ENCODE measurements at places on chromosomes 1 and 21.
A peak's percentile ranks its signal among the peaks of the same experiment; 100 is the strongest.

DNA sequence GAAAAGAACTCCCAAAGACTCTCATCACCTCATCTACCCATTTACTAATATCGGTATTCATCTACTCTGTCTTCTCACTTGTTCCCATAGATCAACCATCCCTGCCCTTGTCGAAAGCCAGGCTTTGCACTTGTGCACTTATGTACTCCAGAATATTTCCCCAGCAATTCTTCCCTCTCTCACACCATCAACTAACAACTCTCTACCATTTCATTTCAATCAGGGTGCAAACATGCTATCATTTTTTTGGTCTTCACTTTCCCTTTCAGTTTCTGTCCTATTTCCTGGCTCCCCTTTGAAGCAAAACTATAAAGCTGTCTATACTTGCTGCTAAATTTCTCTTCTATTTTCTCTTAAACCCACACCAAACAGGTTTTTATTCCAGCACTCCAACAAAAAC, 6.7 kb downstream of the C1orf105 start:
- no peak for DNase-seq

GRCh38 chr1:55427606-55428005, 212.4 kb upstream of the USP24 start:
- no peak for DNase-seq

- DNase-seq, result no peak
These were observed 40.5 kb downstream of the NEK7 start for GRCh38 chr1:198197285-198197684.

- DNase-seq, result no peak
These were observed 40.6 kb upstream of the DUSP10 start for GRCh38 chr1:221782477-221782876.

- DNase-seq, result peak; percentile 62
These were observed 44.9 kb upstream of the CYP2J2 start for GRCh38 chr1:59971464-59971911.

DNA sequence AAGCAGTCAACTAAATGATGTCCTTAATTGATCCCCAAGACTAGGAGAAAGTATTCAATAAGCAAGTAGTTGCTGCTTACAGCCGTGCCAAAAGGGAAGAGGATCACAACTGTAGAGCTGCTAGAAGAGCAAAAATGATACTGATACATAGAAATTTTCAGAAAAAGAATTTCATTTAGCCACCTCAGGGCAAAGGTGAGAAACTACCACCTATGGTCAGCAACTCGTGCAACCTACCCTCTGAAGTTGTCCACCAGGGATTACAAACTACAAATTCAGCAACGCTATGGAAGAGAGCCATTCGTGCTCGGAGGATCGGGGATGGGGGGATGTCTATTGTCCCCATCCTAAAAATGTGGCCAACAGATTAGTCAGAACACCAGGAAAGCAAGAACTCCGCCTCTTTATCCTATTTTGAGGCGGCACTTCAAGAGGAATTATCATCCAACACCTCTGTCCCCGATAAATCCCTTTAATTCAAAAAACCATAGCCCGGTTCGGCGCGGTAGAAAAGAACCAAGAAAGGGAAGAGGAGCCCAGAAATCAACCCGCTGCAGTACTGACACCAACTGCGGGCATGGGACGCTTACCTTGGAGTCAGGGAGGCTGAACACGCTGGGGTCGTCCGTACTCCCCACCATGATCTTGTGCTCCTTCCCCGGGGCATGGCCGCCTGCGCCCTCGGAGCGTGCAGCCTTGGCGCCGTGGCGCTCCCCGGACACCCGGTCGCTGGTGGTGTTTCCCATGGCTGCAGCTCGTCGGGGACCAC, 687 bp downstream of the PRKAB2 start:
- DNase-seq, result no peak

GRCh38 chr1:199399996-199400724, 627.4 kb upstream of the NR5A2 start:
- no peak for DNase-seq

DNA sequence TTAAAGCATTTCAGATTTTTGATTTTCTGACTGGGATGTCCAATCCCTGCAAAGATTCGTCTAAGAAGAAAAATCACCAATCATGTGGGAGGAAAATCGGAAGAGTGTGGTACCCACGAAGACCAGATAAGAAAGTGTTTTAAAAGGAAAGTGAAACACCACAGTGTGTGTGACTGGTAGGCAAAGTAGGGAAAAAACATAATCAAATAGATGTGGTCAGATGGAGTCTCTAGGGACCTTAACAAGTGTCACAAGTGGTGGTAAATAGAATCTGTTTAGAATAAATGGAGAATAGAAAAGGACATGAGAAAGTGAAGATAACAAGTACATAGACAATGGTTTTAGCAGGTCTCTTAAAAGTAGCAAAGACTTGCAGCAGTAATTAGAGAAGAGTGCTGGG, 154.6 kb downstream of the SLC30A10 start:
- no peak for DNase-seq

GRCh38 chr21:41772351-41773080, 5.7 kb upstream of the RIPK4 start:
- no peak for DNase-seq
